ENCODE measurements at places on chromosomes 7 and 10. TPM values are rescaled to one million over a fixed set of nuclear protein-coding genes. Genes with fewer than 3 reads are reported as not detected.

LBX1 gene
- not detected for total RNA-seq

GRCh38 chr10:103837370-103838069 lies 17.9 kb downstream of the SH3PXD2A start:
- DNase-seq = no peak

DNA sequence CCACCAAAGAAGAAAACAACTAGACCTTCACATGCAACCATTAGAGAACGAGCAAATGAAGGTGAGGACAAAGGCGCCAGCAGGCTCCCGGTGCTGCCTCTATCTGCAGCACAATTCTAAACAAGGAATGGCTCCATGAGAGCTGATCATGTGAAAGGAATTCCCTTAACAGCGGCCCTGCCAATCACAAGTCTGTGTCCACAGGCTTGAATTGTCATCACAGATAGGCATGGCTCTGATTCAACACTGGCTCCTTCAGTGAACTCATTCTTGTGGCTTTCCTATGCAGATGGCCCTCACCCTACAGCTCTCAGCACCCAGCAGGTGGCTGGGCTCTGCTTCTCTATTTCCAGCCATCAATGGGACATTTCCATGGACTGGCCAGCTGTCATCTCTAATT lies 36.2 kb downstream of the LAMB1 start:
- DNase-seq = peak; percentile 48

EEF1AKMT2 gene
- total RNA-seq = 15.5 TPM

DNA sequence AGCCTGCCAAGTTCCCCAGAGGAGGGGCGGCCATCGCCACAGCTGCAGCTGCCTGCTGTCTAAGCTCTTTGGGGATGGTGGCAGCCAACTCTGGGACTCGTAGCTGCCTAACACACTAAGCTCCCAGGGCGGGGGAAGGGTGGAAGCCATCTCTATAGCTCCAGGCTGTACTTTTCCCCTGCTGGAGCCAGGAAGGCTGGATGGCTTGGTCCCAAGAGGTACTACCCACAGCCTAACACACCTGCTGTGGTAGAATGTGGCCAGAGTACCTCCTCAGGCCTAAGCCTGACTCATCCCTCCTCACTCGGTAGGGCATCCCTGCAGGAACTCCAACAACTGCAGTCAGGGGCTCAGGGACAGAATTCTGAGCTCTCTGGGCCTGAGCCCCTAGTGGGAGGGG lies 151.7 kb upstream of the TAC1 start:
- no peak for DNase-seq

HOGA1 gene
- 3.9 TPM for total RNA-seq

DNA sequence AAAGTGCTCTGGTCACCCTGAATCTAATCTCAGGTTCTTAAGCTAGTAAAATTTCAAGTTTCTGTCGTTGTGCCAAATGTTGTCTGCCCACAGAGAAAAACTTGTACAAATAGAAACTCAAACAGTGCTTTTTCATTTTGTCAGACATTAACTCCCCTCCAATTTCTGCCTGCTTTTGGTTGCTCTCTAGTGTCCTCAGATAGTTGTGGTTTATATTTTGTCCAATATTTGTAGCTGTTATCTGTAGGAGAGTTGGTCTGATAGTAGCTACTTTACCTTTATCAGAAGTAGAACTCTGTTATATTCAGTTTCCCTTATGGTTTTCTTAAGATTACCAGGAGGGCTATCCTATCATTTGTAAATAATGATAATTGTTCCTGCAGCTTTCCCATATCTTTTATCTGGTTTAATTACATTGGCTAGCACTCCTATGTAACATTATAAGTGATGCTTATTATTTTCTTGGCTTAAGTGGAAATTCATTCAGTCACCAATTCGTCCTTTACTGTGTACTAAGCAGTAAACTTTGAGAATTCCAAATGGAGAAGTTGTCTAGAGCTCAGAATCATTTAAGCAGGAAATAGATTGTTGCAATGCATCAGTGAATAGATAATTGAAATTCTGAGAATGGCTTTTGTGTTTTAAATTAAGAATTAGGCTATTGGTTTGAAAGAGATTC lies 91.0 kb downstream of the ANKIB1 start:
- DNase-seq = no peak

DNA sequence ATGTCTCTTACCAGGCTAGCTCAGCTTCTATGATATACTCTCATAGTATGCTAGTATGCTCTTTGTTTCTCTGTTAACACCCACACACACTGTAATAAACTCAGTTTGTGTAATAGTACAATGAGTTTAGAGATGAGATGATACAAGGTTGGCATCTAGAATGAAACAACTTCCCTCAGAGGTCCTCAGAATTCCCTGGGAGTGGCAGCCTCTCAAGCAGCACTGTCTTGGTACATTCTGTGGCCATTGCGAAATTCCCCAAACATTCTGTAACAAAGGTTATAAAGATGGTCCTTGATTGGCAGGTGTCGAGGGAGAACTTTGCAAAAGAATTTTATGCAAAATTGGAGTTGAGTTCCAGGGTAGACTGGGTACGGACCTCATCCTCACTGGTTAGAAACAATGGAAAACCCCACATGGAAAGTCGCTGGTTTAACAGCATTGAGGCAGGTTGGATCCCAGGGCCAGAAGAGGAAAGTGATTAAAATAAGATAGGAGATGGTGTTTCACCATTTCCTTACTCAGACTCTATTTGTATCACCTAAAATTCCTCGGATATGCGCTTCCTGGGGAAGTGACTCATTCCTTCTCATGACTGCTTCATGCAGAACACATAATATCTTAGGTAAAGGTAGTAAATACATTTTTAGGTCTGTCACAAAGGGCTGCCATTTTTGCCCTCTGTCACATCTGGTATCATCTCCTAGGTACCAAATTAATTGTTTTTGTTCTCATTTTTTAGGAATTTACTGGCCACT lies 657.8 kb downstream of the SORCS1 start:
- DNase-seq = no peak

DNA sequence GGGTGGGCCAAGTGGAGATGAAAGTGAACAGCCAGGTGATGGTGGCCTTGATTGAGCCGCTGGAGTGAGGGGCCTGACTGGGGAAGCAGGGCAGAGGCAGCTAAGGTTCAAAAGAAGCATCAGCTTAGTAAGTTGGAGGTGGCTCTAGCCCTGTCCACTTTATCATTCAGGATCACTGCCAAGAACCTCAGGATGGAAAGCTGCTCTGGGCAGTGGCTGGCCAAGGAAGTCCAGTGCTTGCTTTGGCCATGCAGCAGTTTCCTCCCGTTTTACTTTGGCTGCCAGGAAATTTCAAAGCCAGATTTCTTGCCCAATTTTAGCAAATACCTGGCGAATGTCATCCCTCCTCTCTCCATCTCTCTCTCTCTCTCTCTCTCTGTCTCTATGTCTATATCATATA lies 384.9 kb downstream of the PLXNA4 start:
- no peak for DNase-seq

- no peak for DNase-seq
Measured at GRCh38 chr10:70840836-70841235, 25.1 kb downstream of the SGPL1 start.

CYP51A1 gene
- 220 TPM for total RNA-seq

DNA sequence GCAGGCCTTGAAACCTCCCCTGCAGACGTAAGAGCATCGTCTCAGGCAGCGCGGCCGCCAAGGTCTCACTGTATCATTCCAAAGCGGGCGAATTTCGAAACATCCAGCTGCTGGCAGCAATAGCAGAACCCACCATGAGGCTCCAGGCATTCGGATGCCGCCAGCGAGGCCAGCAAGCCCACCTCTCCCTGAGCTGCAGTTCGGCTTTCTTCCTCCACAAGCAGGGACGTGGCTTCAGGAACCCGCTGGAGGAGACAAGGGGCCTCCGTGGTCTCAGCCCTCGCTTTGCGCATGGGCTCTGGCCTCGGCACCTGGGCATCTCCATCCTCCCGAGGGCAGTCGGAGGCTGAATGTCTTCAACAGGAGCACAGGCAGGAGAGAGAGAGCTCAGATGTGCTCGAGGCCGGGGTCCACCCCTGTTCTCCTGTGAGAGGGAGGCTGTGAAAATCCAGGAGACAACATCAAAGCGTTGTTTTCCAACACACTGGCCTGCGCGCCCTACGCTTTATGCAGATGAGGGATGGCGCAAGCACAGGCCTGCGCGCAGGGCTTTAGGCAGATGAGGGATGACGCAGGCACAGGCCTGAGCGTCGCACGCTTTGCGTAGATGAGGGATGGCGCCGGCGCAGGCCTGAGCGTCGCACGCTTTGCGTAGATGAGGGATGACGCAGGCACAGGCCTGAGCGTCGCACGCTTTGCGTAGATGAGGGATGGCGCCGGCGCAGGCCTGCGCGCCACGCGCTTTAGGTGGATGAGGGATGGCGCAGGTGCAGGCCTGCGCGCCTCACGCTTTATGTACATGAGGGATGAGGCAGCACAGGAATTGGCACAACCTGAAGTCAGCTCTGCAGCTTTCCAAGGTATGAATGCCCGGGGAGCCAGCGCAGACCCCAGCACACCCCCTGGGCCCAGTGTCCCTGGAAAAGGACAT lies 103.2 kb downstream of the WDR37 start:
- DNase-seq = no peak

NYAP1 gene
- total RNA-seq = 0.53 TPM

DNAJC1 gene
- total RNA-seq = 33.2 TPM

ITIH5 gene
- total RNA-seq = 14.2 TPM

- DNase-seq = no peak
Measured at GRCh38 chr10:35412003-35412723, 75.9 kb downstream of the CCNY start.

Measured in SK-MEL-5 (cell line).